ENCODE measurements at places on chromosomes 7 and 10.

GRCh38 chr10:127372361-127372760 lies 176.0 kb upstream of the INSYN2A start:
- no peak for DNase-seq

GRCh38 chr10:102859911-102860310 lies 5.9 kb downstream of the BORCS7 start:
- no peak for DNase-seq

GRCh38 chr7:1591876-1592275 lies 22.0 kb upstream of the PSMG3 start:
- no peak for DNase-seq

GRCh38 chr7:27347276-27347640 lies 104.7 kb downstream of the EVX1 start:
- DNase-seq: no peak

DNA sequence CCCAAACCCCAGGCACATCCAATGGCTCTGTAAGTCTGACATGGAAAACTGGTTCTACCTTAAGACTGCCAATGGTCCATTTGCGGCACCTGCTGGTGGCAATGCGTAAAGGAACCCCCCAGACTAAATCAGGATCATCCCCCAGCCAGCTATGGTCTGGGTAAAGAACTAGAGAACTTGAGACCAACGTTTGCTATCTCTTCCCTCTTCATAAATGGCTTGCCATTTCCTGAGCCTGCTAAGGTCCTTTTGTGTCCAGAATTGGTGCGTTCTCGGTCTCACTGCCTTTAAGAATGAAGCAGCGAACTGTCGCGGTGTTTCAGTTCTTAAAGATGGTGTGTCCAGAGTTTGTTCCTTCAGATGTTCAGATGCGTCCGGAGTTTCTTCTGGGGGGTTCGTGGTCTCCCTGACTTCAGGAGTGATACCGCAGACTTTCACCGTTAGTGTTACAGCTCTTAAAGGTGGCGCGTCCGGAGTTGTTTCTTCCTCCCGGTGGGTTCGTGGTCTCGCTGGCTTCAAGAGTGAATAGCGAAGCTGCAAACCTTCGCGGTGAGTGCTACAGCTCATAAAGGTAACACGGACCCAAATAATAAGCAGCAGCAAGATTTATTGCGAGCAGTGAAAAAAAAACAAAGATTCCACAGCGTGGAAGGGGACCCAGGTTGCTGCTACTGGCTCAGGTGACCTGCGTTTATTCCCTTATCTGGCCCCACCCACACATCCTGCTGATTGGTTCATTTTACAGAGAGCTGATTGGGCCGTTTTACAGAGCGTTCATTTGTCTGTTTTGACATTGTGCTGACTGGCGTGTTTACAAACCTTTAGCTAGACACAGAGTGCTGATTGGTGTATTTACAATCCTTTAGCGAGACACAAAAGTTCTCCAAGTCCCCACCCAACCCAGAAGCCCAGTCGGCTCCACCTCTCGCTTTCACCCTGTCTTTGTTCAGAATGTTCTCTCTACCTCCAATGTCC lies 95.4 kb downstream of the ELMO1 start:
- peak; percentile 9 for DNase-seq

- DNase-seq: no peak
These were observed 12.2 kb upstream of the INMT start for GRCh38 chr7:30739691-30740090.

DNA sequence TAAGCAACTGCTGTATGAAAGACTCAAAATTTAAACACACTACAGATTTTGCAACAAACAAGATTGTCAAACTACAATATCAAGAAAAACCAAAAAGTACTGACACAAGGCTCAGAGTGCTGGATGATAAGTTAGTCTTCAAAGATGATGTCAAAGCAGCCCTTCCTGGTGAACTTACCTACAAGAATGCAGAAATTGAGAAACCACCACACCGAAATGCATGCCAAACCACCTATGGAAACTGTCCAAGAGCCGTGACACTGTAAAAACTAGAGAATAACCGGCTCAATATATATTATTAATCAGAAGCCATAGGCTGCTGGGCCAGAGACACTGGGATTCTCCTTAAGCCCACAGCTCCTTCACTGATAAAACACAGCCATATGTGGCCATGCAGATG lies 25.3 kb downstream of the DENND11 start:
- no peak for DNase-seq

DNA sequence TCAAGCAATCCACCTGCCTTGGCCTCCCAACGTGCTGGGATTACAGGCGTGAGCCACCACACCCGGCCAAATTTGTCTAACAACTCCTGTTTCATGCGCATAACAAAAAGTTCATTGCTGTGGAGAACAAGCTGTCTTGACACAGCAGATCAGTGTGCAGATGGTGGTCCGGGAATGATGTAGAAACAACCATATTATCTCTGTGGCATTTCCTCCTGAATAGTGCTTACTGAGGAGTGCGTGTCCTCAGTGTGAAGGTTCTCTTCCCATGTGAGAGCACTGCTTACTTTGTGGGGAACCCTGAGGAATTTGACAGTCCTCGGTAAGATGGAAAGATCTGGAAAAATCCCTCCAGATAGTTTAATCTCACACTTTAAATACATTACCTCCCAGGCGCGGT lies 30.3 kb upstream of the ZNF438 start:
- no peak for DNase-seq

- peak; percentile 81 for DNase-seq
These were observed 171.4 kb downstream of the ST7 start for GRCh38 chr7:117124591-117125220.

DNA sequence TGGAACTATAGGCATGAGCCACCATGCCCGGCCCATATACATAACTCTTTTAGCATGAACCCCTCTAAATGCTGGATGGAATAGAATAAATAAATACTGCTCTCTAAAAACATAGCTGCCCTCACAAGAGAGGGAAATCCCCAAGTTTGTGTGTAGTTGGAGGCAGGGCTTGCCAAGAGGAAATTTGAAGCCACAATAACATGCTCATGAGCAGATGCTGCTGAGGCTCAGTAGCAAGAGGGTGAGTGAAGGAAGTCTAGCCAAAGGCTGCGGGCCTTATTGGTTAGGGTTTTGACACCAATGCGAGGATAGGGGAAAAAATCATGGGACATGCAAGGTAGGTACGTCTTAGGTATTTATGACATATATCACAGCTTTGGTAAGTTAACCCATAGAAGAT lies 17.3 kb downstream of the TPK1 start:
- no peak for DNase-seq

- DNase-seq: no peak
These were observed 254.1 kb downstream of the KIAA1217 start for GRCh38 chr10:24462889-24463552.

GRCh38 chr7:85655252-85655651 lies 468.4 kb upstream of the SEMA3D start:
- no peak for DNase-seq

DNA sequence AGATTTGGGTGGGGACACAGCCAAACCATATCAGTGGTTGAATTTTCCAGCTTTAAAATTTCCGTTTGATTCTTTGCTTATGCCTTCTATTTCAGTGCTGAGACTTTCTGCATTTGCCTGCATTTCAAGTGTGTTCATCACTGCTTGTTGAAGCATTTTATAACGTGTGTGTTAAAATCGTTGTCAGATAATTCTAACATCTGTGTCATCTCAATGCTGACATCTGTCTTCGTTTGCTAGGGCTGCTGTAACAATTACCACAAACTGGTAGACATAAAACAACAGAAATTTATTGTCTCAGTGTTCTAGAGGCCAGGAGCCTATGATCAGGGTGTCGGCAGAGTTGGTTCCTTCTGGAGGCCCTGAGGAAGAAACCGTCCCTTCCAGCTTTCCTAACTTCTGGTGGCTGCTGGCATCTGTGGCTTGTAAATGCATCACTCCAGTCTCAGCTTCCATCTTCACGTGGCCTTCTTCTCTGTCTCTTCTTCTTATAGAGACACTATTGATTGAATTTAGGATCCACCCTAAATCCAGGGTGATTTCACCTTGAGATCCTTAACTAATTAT lies 71.1 kb upstream of the SDK1 start:
- DNase-seq: no peak

- DNase-seq: no peak
These were observed 40.8 kb upstream of the CUL1 start for GRCh38 chr7:148657929-148658328.

GRCh38 chr10:31036209-31036608 lies 4.5 kb upstream of the ZNF438 start:
- DNase-seq: peak; percentile 56

- DNase-seq: no peak
These were observed 10.0 kb downstream of the KLF6 start for GRCh38 chr10:3774814-3775695.

- no peak for DNase-seq
These were observed 8.6 kb upstream of the PRR15 start for GRCh38 chr7:29555061-29555460.

- peak; percentile 8 for DNase-seq
These were observed 10.9 kb downstream of the SEC31B start for GRCh38 chr10:100508691-100509150.

DNA sequence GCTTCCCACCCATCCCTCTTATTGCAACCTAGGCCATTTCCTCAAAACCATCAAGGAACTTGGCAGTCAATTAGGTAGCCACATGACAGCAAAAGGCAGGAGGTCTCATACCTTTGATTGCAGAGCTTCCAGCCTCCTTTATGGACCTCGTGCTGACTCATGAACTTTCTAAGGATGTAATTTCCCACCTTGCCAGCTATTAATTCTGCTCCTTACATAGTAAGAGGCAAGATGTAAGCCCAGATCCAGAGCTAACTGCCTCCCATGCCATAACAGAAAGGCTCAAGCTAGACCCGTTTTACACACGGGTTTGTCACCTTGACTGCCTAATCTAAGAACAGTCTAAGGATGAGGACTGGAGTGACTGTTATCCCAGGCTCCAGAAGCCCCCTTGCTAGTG lies 565.7 kb downstream of the KCNMA1 start:
- DNase-seq: no peak

DNA sequence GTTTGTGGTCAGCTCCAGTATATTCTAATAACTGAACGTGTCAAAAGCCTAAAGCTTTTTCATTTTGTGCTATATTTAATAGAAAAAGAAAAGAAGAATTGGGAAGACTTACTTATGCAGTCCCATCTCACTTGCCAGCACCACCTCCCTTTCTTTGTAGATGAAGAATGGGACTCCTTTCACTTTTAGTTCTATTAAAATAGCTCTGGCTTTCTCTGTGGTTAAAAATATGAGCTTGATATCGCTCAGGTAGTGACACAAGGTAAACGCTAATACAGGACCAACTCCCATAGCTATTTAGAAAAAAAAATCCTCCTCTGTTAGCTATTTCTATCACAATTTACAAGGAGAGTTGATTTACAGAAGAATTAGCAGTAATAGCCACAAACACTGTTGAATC lies 176.8 kb downstream of the PDE1C start:
- DNase-seq: no peak

- no peak for DNase-seq
These were observed 280.8 kb downstream of the ZEB1 start for GRCh38 chr10:31599626-31600504.

DNA sequence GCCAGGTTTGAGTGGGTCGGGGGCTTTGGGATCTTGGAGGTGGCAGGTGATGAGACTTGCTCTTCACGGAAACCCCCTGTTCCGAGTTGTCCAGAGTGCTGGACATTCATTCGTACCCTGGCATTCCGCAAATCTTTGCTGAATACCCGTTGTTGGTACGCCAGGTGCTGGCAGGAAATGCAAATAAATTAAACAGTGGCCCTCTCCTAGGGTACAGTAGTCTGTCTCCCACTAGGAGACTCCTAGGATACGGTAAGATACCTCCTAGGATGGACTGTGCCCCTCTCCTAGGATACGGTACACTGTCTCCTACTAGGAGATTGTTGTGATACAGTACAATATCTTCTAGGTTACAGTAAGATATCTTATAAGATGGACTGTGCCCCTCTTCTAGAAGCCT lies 544 bp downstream of the SEC23IP start:
- DNase-seq: no peak

DNA sequence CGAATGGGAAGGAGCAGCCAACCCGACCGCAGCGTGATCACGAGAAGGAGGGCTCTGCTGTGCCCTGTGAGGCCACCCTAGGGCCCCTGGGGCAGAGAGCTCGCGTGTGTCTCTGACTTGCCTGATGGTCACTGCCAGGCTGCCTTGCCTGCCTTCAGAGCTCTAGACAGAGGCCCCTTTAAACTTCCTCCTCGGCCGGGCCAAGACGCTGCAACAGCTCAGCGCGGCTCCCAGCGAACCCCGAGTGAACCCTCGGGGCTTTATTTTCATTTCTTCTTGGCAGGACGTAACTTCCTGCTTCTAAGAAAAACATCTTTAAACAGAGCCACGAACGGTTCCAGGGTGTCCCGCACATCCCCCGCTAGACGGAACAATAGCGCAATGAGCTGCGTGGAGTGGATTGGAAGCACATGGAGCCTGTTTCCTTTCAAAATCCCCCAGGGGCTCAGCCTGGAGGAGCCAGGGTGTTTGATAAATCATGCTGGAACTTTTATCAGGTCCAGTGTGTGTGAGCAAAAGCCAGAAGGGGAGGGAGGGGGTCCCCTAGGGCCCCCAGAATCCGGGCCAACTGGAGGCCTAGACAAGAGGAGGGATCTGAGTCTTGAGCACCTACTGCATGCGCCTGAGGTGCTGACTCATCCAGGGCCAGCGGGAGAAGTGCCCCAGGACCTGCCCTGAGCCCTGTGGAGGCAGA lies 134.1 kb upstream of the GDF10 start:
- DNase-seq: no peak

DNA sequence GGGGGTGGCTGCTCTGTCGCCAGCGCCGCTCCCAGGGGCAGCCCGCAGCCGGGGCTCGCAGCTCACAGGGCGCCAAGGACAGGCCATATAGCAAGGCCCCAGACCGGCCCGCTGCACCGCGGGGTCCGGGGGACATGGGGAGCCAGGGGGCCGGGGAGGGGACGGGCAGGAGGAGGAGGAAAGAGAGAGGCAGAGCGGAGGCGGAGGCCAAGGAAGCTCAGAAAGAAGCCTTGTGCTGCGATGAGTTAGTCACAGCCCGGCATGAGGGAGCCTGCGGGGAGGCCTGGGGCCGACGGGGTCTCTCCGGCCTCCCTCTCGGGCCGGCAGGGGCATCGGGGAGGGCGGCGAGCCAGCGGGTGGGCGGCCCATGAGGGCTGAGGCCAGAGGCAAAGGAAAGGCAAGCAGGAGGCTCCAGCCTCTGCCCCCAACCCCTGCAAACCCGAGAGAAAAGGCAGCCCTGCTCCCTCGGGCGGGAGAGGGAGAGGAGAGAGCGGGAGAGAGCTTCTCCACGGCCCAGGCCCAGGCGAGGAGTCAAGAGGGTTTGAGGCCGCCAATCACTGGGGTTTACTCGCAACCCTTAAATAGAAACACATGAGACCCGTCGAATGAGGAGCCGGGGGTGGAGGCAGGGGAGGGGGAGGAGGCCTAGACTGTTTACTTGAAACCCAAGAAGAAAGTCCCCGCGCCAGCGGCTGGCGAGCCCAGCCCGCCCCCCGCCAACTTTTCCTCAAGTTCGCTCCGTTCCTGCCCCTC lies 167.9 kb downstream of the NEURL1 start:
- DNase-seq: peak; percentile 55

- no peak for DNase-seq
These were observed 287.3 kb downstream of the INHBA start for GRCh38 chr7:41415471-41416207.

GRCh38 chr7:95520136-95520535 lies 34.4 kb downstream of the ASB4 start:
- no peak for DNase-seq

GRCh38 chr10:111875725-111876124 lies 307.8 kb downstream of the GPAM start:
- DNase-seq: no peak

- no peak for DNase-seq
These were observed 20.6 kb upstream of the RASSF4 start for GRCh38 chr10:44938956-44939355.

Measured in COR-L47 (cell line).